Smooth muscle cell of the umbilical artery (primary cell): ENCODE measurements at places on chromosomes 13 and 19. TPM values are rescaled to one million over a fixed set of nuclear protein-coding genes. Genes with fewer than 3 reads are reported as not detected.

KL gene
- under 0.01 TPM in 1 of 2 replicates, not detected in the other for total RNA-seq

PDCD5 gene
- total RNA-seq, result 111 and 114 TPM in 2 replicates

PCDH17 gene
- under 0.01 and 0.60 TPM in 2 replicates for total RNA-seq

PPM1N gene
- 0.46 and 0.59 TPM in 2 replicates for total RNA-seq

ZNF844 gene
- 6.7 and 8.0 TPM in 2 replicates for total RNA-seq

ZNF566 gene
- total RNA-seq, result 10.1 and 11.4 TPM in 2 replicates

CCDC194 gene
- total RNA-seq, result not detected in 2 replicates

SHC2 gene
- total RNA-seq, result 0.78 and 1.8 TPM in 2 replicates

NOVA2 gene
- total RNA-seq, result 0.23 TPM in 1 of 2 replicates, not detected in the other

LIM2 gene
- not detected in 2 replicates for total RNA-seq
